ENCODE measurements at places on chromosomes 7 and 10. TPM values are rescaled to one million over a fixed set of nuclear protein-coding genes. Genes with fewer than 3 reads are reported as not detected.

- H3K27me3 ChIP-seq = peaks cover 19% of the 10 kb centered on the region
- no peaks in the 10 kb centered on the region for H3K4me1 ChIP-seq
- H3K36me3 ChIP-seq = no peaks in the 10 kb centered on the region
- no peak overlapping the region for H3K4me3 ChIP-seq
These were observed 165.4 kb upstream of the RNF32 start for GRCh38 chr7:156475179-156475578.

- no peaks in the 10 kb centered on the region for H3K36me3 ChIP-seq
- no peak for DNase-seq
- no peaks in the 10 kb centered on the region for H3K27me3 ChIP-seq
These were observed 23.3 kb downstream of the MYOF start for GRCh38 chr10:93458821-93459257.

DNA sequence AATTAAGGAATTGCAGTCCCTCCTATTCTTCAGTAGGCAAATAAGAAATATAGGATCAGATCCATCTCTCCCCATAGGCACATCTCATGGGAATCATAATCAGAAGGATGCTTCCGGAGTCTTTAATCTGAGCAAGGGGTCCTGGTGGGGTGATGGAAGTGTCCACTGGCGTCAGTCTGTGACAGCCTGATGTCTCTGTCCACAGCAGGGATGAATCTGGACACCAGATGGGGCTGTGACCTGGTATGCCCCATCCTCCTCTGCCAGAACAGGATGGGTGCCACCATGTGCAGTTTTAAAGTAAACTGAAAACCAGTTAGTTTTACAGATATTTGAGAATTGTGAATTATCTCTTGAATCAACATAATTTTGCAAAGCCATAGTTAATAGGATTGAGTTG lies 148.7 kb downstream of the C1GALT1 start:
- H3K36me3 ChIP-seq = no peaks in the 10 kb centered on the region
- no peaks in the 10 kb centered on the region for H3K4me1 ChIP-seq
- H3K27me3 ChIP-seq = peaks cover 1% of the 10 kb centered on the region
- H3K4me3 ChIP-seq = no peak overlapping the region
- no peak for DNase-seq

- no peak overlapping the region for H3K27ac ChIP-seq
- H3K27me3 ChIP-seq = no peaks in the 10 kb centered on the region
- peaks cover 15% of the 10 kb centered on the region for H3K4me1 ChIP-seq
- no peak for DNase-seq
These were observed 4.7 kb downstream of the LRWD1 start for GRCh38 chr7:102469351-102469971.

The C10orf62 gene
- total RNA-seq = not detected
